SK-N-SH (cell line): ENCODE measurements at places on chromosomes 4 and X. TPM values are rescaled to one million over a fixed set of nuclear protein-coding genes. Genes with fewer than 3 reads are reported as not detected.

The NDP gene
- 0.13 and 0.16 TPM in 2 replicates for polyA plus RNA-seq

The CCDC160 gene
- not detected in 2 replicates for polyA plus RNA-seq

The CT83 gene
- polyA plus RNA-seq = not detected in 2 replicates

The CAMK2D gene
- 17.0 and 23.8 TPM in 2 replicates for polyA plus RNA-seq

The FGF16 gene
- polyA plus RNA-seq = not detected in 2 replicates

DNA sequence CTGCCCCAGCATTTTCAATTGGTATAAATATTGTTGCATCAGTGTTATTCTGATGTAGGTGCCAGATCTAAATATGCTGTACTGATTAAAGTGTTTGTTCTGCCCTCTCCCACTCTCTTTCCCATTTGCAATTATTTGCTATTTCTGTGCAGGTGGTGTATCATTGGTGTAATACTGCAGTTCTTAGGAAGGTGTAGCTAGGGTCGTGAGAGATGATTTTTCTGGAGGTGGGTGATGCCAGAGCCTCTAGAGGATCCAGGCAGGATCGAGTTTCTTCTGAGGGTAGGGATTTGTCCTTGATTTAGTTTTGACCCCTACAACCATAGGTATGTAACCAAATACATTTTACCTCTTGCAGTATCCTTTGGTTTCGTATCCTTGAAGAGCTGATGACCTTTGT, 1.9 kb downstream of the SMAD1 start:
- peaks cover 6% of the 10 kb centered on the region for H3K4me1 ChIP-seq
- no peak for DNase-seq
- no peak overlapping the region; the same call in 1 of the 2 replicates for H3K27ac ChIP-seq
- H3K27me3 ChIP-seq = no peaks in the 10 kb centered on the region
- H3K4me3 ChIP-seq = peak overlapping the region; percentile 91
- no peaks in the 10 kb centered on the region for H3K36me3 ChIP-seq

DNA sequence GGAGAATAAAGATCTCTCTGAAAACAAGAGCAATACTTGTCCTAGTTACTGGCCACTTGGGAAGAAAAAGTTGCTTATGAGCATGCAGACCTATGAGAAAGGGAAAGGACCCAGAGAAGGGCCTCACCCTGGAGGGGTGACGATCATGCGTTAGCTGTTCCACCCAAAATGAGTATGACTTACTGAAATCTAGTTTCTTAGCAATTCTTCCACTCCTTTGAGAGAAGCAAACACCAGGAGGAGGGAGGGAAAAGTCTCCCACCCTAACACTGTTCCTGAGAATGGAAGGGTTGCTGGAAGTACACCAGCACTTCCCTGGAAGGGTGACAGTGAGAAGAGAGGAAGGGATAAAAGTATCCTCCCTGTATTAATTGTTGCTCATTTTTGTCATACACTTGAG, 107.9 kb downstream of the ADGRL3 start:
- DNase-seq = no peak
- H3K4me1 ChIP-seq = no peaks in the 10 kb centered on the region
- no peak overlapping the region for H3K4me3 ChIP-seq
- H3K27ac ChIP-seq = no peak overlapping the region
- H3K27me3 ChIP-seq = no peaks in the 10 kb centered on the region

DNA sequence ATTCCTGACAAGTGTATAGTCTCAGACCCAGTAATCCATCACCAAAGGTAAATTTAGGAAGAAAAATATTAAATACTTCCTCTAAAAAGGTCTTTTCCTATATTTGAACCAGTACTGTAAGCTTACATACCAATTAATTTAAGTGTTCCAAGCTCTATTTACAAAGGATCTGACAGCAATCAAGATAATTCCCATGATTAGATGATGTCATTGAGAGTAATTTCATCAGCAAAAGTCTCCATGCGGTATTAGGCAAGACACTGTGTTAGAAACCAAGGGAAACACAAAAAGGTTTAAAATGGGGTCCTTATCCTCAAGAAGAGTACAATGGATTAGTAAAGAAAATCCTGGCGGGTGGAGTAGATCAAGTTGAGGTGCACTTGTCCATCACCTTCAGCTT, 198.5 kb downstream of the PRDM5 start:
- no peaks in the 10 kb centered on the region for H3K27me3 ChIP-seq
- no peak overlapping the region for H3K27ac ChIP-seq
- DNase-seq = no peak
- no peaks in the 10 kb centered on the region for H3K4me1 ChIP-seq
- H3K4me3 ChIP-seq = no peak overlapping the region

- DNase-seq = peak; percentile 4
- H3K4me1 ChIP-seq = peaks cover 3% of the 10 kb centered on the region; the same call in 1 of the 2 replicates
- 0 out of 2 replicates have a peak, but pooled peaks cover 3% of the 10 kb centered on the region for H3K27me3 ChIP-seq
- H3K4me3 ChIP-seq = no peak overlapping the region
- no peaks in the 10 kb centered on the region for H3K36me3 ChIP-seq
- H3K27ac ChIP-seq = peak overlapping the region; percentile 25; the same call in 1 of the 2 replicates
Measured at GRCh38 chrX:106955004-106955772, 35.0 kb downstream of the CLDN2 start.

- peak overlapping the region; percentile 72 for H3K27ac ChIP-seq
- peak overlapping the region; percentile 75 for H3K4me3 ChIP-seq
- no peaks in the 10 kb centered on the region for H3K36me3 ChIP-seq
- DNase-seq = peak; percentile 59
- no peaks in the 10 kb centered on the region for H3K27me3 ChIP-seq
Measured at GRCh38 chr4:3073158-3074077, 920 bp downstream of the HTT-AS start.

DNA sequence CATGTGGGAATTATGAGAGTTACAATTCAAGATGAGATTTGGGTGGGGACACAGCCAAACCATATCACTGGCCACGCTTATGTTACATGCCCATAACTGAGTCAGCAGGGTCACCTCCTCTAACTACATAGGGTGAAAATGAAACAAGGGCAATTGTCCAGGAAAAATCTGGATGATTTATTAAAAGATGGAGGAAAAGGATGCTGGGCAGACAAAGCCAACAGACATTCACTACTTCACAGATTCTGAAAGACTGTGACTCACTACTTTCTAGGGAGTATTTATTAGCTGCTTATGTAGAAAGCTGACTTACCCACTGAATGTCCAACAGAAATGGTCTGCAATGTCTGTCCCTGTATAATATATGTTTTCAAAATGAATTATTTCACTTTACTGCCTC, 72.4 kb downstream of the APBB2 start:
- H3K4me3 ChIP-seq = no peak overlapping the region
- no peaks in the 10 kb centered on the region for H3K27me3 ChIP-seq
- peaks cover 35% of the 10 kb centered on the region for H3K4me1 ChIP-seq
- no peaks in the 10 kb centered on the region; the same call in 1 of the 2 replicates for H3K36me3 ChIP-seq

- no peaks in the 10 kb centered on the region for H3K4me1 ChIP-seq
- H3K27ac ChIP-seq = no peak overlapping the region
- no peak for DNase-seq
- no peak overlapping the region for H3K4me3 ChIP-seq
- no peaks in the 10 kb centered on the region for H3K36me3 ChIP-seq
Measured at GRCh38 chr4:25551605-25552004, 104.0 kb upstream of the SLC34A2 start.

DNA sequence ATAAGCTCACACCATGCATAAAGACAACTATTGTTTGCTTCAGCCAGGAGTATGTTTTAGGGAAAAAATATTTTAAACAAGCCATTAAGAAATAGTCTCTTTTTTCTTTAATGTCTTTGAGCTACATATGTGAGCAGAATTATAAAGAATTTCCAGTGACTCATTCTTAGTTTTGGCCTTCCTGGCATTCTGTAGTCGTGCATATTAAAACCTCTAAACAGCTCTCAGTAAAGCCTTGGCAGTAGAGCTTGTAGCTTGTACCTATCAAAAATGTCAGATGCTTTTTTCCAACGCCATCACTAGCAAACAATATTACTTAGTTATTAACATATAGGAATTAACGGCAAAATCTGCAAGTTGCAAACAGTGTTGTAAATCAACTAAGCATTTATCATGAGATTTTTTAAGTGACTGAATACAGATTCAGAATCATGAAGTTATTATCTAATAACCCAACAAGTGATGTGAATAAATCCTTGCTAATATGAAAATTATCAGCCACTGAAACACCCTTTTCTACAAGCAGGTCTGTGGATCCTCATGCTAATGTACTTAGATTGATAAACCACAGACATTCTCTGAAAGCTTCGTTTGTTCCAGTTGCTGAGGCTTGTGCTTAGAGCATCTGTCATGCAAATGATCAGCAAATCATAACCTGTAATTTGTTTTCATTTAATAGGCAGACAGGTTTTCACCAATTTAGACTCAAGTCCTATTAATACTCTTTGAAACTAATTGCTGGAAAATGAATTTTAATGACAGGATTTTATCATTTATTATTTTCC, 412.0 kb upstream of the ATOH1 start:
- H3K27ac ChIP-seq = peak overlapping the region; percentile 64
- H3K27me3 ChIP-seq = no peaks in the 10 kb centered on the region
- H3K4me3 ChIP-seq = no peak overlapping the region
